Fibroblast of mammary gland (primary cell): ENCODE measurements at places on chromosomes 3 and 15.

DNA sequence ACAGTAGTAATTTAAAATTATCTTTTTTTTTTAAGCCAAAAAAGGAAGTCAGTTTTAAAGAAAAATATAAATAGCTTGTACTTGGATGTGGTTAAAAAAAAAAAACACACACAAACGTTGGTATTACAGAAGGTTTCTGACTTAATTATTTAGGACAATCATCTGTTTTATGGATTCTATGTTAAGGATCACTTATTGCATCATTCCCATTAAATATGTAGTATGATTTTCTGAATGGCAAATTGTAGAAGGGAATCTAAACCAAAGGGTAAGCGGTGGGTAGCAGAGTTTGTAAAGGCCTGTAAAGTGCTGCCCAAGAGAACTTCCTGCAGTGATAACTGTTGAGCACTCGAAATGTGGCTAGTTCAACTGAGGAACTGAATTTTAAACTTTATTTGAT is 8.0 kb downstream of the SENP2 start:
- no peak for DNase-seq

- no peak for DNase-seq
Observed at GRCh38 chr3:99471353-99472323, 166.8 kb upstream of the COL8A1 start.

GRCh38 chr3:59774634-59775033 is 724.8 kb upstream of the CFAP20DC start:
- DNase-seq, result peak; percentile 82

- no peak for DNase-seq
Observed at GRCh38 chr3:183360971-183361624, 67.3 kb downstream of the MCF2L2 start.

GRCh38 chr3:146196789-146197188 is 35.8 kb upstream of the PLOD2 start:
- no peak for DNase-seq

GRCh38 chr15:69798481-69799250 is 299.1 kb downstream of the TLE3 start:
- DNase-seq, result peak; percentile 28
